ENCODE measurements at places on chromosomes 1 and 21.
A peak's percentile ranks its signal among the peaks of the same experiment; 100 is the strongest.

DNA sequence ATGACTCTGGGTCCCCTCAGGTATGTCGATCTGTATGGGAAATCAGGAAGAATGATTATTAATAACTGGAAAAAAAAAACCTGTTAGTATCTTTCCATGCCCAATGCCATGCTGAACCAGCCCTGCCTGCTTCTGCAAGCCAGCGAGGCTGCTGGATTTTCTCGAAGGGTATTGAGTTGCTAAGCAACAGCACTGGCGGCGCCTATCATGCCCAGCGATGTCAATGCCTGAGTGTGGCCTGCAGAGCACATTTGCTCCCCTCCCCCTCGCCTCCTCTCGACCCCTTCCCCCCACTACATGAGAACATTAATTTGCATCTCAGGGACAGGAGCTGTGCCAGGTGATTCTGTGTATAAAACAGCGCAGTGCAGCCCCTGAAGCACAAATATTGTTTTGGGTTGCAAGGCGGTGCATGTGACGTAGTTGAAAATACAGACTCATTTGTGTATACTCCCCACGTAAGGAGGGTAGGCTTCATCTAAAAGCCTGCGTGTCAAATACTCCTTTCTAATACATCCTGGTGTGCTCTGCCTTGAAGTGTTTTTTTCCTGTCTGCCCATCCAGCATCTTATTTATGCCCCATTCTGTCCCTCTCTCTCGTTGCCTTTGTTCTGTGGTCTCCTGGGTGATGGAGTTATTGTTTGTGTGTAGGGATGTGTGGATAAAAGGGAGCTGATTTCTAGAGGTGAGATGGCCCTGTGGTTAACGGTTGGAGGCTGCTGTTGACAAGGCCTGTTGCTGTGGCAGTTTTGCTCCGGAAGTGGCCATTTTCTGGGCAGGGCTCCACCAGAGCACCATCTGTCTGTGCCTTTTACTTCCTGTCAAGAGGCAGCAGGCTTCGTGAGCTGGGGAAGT is 32.7 kb upstream of the ATP5PO start:
- DNase-seq = peak; percentile 82

DNA sequence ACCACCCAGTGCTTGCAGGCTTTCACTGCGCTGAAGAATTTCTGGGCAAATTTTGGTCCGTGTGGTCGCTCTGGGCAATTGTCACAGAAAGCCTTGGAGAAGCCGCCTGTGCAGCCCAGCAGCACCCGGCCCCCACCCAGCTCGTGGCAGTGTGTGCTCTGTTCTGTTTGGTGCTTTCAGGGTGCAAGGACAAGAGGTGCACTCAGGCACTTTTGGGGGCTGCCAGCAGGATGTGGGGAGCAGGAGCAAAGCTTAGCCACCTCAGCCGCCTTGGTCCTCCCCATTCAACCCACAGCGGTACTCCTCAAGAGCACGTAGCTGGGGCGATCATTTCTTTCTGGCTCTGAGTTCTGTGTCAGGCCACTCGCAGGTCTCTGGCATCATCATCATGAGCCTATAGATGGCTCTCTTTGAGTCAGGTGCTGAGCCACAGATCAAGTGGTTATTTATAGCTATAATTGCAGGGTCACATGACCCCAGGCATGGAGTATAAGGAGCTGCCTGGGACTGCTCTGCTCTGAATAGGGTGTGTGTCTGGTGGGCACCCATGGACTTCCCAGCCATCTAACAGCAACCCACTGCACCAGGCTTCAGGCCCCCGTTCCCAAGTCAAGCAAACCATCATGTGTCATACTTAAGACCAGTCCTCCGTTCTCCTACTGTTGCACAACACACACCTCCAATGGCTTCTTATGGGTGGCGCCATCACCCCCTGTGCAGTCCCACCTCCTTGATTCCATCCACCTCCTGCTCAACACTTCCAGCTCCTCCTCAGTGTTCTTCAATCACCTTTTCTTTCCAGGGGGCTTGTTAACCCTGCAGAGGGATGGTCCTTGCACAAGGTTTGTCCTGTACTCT is 18.1 kb upstream of the TENT5C start:
- no peak for DNase-seq

GRCh38 chr21:26961698-26962097 is 5.2 kb downstream of the ADAMTS5 start:
- peak; percentile 25 for DNase-seq

DNA sequence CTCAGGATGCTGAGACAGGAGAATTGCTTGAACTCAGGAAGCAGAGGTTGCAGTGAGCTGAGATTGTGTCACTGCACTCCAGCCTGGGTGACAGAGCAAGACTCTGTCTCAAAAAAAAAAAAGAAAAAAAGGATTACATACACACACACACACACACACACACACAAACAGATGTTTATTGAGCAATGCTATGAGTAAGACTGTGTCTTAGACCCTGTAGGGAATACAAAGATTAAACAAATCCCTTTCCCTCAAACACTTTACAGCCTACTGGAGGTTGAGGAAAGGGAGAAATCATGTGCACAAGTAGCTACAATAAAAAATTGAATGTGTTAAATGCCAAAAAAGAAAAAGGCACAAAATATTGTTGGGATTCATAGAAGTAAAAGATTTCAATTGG is 58.1 kb downstream of the RPAP2 start:
- DNase-seq = no peak

- no peak for DNase-seq
Measured at GRCh38 chr1:92958203-92958970, 2.9 kb downstream of the DIPK1A start.

GRCh38 chr1:214123061-214123784 is 135.4 kb downstream of the PROX1 start:
- peak; percentile 53 for DNase-seq

- no peak for DNase-seq
Measured at GRCh38 chr1:87872189-87872588, 543.5 kb downstream of the LMO4 start.

GRCh38 chr1:101438359-101438758 is 201.5 kb downstream of the S1PR1 start:
- no peak for DNase-seq

DNA sequence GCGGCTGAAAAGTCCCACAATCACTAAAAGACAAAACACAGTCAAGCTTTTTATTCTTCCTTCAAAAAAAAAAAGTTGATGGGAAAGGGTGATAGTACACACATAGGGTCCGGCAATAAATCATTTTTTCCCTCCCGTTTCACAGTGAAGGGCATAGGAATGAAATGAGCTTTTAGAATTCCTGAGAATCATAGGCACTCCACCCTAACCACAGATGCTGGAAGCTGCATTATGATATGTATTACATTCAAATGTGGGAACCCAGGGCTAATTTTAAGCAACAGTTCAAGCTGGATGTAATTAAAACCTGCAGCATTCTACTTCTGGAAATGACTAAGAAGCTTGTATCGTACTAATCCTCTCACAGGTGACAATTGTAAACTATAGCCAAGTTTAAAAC is 75.7 kb upstream of the KCNJ15 start:
- DNase-seq = no peak

DNA sequence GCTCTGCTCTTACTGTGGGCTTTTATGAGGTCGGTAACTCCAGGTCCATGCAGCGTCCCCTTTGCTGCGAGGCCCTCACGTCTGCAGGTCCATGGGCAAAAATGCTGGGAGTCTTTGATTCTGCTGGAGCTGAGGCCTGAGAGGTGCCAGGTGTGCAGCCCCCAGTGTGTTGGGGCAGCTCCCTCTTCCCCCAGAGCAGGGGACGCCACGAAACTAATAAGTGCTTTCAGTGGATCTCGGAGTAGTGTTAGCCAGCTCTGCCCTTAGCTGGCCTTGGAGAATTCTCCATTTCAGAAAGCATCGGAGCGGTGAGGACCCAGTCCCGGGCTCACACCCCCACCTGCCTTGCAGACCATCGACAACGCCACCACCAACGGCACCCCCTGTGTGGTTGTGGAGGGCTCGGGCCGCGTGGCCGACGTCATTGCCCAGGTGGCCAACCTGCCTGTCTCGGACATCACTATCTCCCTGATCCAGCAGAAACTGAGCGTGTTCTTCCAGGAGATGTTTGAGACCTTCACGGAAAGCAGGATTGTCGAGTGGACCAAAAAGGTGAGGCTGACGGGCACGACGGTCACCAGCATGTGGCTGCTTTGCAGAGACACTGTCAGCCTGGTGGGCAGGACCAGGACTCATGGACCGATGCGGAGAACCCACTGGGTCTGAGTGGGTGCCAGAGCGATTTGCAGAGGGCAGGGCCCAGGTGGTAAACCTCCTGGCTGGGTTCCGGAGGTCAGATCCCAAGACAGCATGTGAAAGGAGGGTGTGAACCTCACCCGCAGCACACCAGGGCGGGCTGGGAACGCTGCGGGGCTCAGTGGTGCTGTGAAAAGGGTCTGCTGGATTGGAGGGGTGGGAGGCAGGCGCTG is 25.5 kb downstream of the TRPM2 start:
- no peak for DNase-seq

GRCh38 chr21:42731264-42732032 is 78.0 kb downstream of the PDE9A start:
- no peak for DNase-seq

DNA sequence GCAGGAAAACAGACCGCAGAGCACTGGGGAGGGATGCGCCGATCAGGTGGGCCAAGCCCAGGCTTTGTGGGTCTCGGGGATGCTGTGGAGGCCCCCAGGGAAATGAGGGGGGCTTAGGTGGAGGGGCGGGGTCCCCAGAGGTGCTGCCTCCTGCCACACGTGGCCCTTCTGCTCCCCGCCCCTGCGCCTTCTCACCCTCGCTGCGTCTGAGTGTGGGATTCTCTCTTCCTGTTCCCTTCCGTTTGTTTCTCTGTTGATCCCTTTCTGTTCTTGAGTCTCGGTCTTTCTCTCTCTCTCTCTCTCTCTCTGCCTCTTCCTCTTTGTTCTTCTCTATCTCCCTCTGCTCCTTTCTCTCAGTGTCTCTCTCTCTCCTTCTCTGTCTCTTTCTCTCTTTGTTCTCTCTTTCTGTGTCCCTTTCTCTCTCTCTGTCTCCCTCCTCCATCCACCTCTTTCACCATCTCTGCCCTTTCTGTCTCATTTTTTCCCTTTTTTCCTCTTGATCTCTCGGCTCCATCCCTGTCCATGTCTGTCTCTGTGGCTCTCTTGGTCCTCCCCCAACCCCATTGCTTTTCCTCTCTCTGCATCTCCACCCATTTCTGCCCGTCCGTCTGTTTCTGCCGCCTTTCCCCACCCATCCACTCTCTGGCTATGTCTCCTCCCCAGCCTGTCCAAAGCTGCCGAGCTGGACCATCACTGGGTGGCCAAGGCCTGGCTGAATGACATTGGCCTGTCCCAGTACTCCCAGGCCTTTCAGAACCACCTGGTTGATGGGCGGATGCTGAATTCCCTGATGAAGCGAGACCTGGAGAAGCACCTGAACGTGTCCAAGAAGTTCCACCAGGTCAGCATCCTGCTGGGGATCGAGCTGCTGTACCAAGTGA is 52.4 kb upstream of the TMEM51 start:
- no peak for DNase-seq
